ENCODE measurements at places on chromosomes 16 and 17. TPM values are rescaled to one million over a fixed set of nuclear protein-coding genes. Genes with fewer than 3 reads are reported as not detected.

The CIITA gene
- 0.25 TPM for total RNA-seq

The ESRP2 gene
- total RNA-seq: not detected

The CEMP1 gene
- not detected for total RNA-seq

The CBFA2T3 gene
- total RNA-seq: 2.5 TPM

The WFIKKN2 gene
- total RNA-seq: 6.6 TPM

The FBXL16 gene
- 9.3 TPM for total RNA-seq

The ALDOC gene
- 56.8 TPM for total RNA-seq

The SKAP1 gene
- 0.49 TPM for total RNA-seq

The SPATA32 gene
- total RNA-seq: not detected

The VWA3A gene
- total RNA-seq: 2.5 TPM

The CCL17 gene
- total RNA-seq: not detected

The ADAM11 gene
- 14.3 TPM for total RNA-seq

The TLCD1 gene
- total RNA-seq: 0.98 TPM

The KRTAP4-3 gene
- not detected for total RNA-seq

The AXIN2 gene
- 33.9 TPM for total RNA-seq

The TSNAXIP1 gene
- 3.0 TPM for total RNA-seq

The NXPH3 gene
- total RNA-seq: 9.6 TPM

The SNX20 gene
- total RNA-seq: not detected

The KRTAP2-2 gene
- not detected for total RNA-seq

The TVP23A gene
- total RNA-seq: 11.3 TPM

The FOXL1 gene
- total RNA-seq: 0.49 TPM

The CPNE7 gene
- total RNA-seq: 13.0 TPM

The TGFB1I1 gene
- total RNA-seq: 2.0 TPM

The MMP28 gene
- 6.4 TPM for total RNA-seq
